ENCODE measurements at places on chromosomes 7 and 10. TPM values are rescaled to one million over a fixed set of nuclear protein-coding genes. Genes with fewer than 3 reads are reported as not detected.

DNA sequence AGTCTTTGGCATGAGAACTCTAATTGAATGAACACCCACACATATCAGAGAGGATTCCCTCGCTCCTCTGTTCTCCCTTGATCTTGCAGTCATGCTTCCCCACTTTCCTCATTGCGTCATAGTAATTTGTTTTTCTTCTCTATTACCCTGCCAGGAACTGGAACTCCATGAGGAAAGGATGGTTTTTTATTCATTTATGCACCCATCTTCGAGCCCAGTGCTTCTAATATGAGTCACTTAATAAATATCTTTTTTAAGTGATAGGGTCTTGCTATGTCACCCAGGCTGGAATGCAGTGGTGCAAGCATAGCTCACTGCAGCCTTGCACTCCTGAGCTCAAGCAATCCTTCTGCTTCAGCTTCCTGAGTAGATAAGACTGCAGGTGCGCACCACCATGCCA lies 83.5 kb downstream of the OTUD1 start:
- DNase-seq, result no peak

GRCh38 chr7:139725077-139725476 lies 52.7 kb downstream of the HIPK2 start:
- DNase-seq, result no peak

GRCh38 chr7:101195884-101196283 lies 5.0 kb downstream of the MOGAT3 start:
- no peak for DNase-seq

GRCh38 chr10:121133901-121134300 lies 282.7 kb downstream of the WDR11 start:
- no peak for DNase-seq

- DNase-seq, result no peak
Observed at GRCh38 chr7:50068026-50068425, 25.0 kb downstream of the ZPBP start.

DNA sequence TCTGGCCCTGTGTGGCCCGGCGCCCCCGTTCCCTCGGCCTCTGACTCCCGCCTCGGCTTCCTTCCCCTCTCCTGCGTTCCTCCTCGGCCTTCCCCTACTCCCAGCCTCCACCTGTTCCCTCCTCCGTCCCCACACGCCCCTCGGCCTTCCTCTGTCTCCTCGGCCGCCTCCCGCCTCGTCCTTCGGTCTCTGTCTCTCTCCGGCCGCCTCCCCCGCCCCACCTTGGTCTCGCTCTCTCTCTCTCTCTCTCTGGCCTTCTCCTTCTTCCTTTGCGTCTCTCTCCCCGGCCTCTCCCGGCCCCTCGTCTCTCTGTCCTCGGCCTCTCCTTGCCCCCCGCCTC lies 588 bp downstream of the GET4 start:
- DNase-seq, result no peak

DNA sequence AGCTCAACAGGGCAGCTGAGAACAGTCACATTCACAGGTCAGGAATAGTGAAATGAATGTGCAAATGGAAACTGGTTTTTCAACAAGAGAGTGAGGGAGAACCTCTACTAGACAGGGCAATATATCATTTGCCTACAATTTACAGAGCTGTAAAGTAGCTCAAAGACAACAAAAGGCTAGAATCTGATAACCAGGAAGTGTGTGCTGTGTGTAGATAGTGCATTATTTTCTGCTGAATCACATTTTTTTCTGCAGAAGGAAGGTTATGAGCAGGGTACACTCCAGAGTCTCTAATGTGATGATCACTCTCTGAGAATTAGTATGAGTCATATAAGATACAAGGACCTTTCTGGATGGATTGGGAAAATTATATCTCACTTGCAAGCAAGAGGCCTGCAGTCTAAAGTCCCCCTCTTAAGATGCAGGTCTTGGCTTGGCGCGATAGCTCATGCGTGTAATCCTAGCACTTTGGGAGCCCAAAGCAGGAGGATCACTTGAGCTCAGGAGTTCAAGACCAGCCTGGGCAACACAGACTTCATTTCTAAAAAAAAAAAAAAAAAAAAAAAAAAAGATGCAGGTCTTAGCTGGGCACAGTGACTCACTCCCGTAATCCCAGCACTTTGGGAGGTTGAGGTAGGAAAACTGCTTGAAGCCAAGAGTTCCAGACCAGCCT lies 59.9 kb upstream of the COBL start:
- no peak for DNase-seq

GRCh38 chr10:119031496-119032059 lies 2.1 kb downstream of the NANOS1 start:
- no peak for DNase-seq

DNA sequence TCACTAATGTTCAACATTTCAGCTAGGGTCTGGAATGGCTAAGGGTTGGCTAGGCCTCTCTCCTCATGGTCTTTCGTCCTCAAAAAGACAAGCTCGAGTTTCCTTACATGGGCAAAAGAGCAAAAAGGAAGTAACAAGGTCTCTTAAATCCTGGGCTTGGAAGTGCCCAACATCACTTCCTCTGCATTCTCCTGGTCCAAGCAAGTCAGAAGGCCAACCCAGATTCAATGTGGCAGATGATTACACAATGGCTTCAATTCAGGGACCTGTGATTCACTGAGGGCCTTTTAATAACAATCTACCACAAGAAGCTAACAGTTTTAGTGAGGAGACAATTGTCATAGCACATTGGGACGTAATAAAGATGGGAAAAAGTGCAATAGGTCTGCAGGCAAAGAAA lies 4.4 kb upstream of the NUP205 start:
- no peak for DNase-seq

DNA sequence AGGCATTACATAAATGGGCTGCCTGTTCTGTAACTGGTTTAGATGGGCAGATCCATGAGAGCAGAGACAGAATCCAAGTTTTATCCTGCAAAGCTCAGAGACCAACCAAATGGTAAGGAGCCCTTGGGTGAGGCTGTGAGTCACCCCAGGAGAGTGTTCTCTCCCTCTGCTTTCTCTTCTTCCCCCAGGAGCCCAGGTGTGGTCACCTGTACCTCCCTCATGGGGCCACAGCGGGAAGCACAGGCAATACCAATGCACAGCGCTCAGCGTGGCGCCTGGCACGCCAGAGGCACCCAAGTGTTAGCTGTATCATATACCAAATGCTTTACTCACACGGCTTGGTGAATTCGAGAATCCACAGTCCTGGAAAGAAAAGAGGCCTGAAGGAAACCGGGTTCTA lies 39.4 kb downstream of the CTBP2 start:
- no peak for DNase-seq

GRCh38 chr10:47246406-47247147 lies 53.4 kb upstream of the GDF10 start:
- DNase-seq, result no peak

TRDMT1 gene
- 5.0 TPM for polyA plus RNA-seq

CPA1 gene
- 0.21 TPM for polyA plus RNA-seq

ZNF804B gene
- 0.02 TPM for polyA plus RNA-seq

HOXA4 gene
- polyA plus RNA-seq, result 3.0 TPM

MMRN2 gene
- 9.3 TPM for polyA plus RNA-seq

Data from thymus (tissue), 14 donors.